ENCODE measurements at places on chromosomes 1 and 21.

- no peaks in the 10 kb centered on the region for H3K36me3 ChIP-seq
- no peak overlapping the region for H3K4me3 ChIP-seq
- DNase-seq: no peak
- peak overlapping the region; percentile 27 for H3K27ac ChIP-seq
Measured at GRCh38 chr21:34640858-34641257, 25.9 kb upstream of the RCAN1 start.

GRCh38 chr1:101428562-101428961 lies 191.7 kb downstream of the S1PR1 start:
- no peak overlapping the region for H3K4me3 ChIP-seq
- no peak for DNase-seq

- no peaks in the 10 kb centered on the region for H3K4me1 ChIP-seq
- no peak overlapping the region for H3K4me3 ChIP-seq
- no peaks in the 10 kb centered on the region for H3K36me3 ChIP-seq
- H3K27ac ChIP-seq: no peak overlapping the region
- no peaks in the 10 kb centered on the region for H3K27me3 ChIP-seq
- no peak for DNase-seq
Measured at GRCh38 chr1:89088572-89088971, 23.6 kb upstream of the GBP1 start.

GRCh38 chr1:27614043-27614624 lies 10.2 kb upstream of the AHDC1 start:
- no peaks in the 10 kb centered on the region for H3K27me3 ChIP-seq
- H3K4me3 ChIP-seq: no peak overlapping the region
- H3K36me3 ChIP-seq: no peaks in the 10 kb centered on the region
- H3K27ac ChIP-seq: no peak overlapping the region
- peaks cover 34% of the 10 kb centered on the region for H3K4me1 ChIP-seq

DNA sequence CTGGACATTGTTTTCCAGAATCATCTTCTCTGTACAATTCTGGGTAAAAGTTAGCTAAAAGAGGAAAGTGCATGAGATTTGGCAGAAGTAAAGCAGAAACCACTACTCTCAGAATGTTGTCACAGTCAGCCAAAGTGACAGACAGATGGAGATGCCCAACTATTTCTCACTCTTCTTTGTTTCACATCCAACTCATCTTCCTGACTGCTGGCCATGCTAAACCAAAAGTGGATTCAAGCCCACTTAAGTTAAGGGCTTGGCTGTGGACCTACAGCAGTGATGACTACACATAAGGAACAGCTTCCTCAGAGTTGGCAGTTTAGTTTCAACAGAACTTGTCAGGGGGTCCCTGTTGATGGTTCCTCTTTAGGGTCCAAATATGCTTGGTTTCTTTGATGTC lies 730.2 kb downstream of the LRRIQ3 start:
- DNase-seq: no peak
- H3K36me3 ChIP-seq: no peaks in the 10 kb centered on the region
- no peaks in the 10 kb centered on the region for H3K4me1 ChIP-seq
- H3K27me3 ChIP-seq: no peaks in the 10 kb centered on the region

DNA sequence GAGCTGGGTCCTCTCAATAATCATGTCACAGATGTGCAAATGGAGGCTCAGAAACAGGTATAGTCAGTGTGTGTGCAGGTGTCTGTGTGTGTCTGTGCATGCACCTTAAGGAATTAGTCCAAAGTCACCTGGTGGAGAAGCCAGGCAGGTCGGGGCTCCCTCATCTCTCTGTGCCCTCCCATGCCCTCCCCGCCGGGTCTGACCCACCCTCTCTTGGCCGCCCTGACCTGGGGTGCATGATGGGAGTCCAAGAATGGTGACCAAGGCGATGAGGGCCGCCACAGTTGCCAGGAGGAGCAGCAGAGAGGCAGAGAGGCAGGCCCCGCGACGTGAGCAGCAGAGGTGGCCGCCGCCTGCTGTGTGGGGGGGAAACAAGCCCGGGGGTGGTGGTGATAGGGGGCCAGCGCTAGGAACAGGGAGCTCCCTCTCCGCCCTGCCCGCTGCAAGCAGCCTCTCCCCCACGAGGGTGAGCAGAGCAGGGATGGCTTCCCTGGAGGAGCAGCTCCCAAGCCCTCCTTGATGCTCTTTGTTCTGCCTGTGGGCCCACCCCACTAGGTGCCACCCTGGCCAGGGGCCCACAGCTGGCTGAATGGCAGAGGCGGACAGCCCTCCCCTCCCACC lies 3.9 kb downstream of the LDLRAD1 start:
- no peak for DNase-seq
- no peak overlapping the region for H3K27ac ChIP-seq
- H3K27me3 ChIP-seq: no peaks in the 10 kb centered on the region
- no peak overlapping the region for H3K4me3 ChIP-seq
- H3K4me1 ChIP-seq: no peaks in the 10 kb centered on the region
- H3K36me3 ChIP-seq: no peaks in the 10 kb centered on the region

GRCh38 chr1:119676571-119677206 lies 28.6 kb upstream of the ZNF697 start:
- DNase-seq: no peak
- peaks cover 6% of the 10 kb centered on the region for H3K4me1 ChIP-seq
- H3K36me3 ChIP-seq: no peaks in the 10 kb centered on the region
- H3K27me3 ChIP-seq: peaks cover 14% of the 10 kb centered on the region

DNA sequence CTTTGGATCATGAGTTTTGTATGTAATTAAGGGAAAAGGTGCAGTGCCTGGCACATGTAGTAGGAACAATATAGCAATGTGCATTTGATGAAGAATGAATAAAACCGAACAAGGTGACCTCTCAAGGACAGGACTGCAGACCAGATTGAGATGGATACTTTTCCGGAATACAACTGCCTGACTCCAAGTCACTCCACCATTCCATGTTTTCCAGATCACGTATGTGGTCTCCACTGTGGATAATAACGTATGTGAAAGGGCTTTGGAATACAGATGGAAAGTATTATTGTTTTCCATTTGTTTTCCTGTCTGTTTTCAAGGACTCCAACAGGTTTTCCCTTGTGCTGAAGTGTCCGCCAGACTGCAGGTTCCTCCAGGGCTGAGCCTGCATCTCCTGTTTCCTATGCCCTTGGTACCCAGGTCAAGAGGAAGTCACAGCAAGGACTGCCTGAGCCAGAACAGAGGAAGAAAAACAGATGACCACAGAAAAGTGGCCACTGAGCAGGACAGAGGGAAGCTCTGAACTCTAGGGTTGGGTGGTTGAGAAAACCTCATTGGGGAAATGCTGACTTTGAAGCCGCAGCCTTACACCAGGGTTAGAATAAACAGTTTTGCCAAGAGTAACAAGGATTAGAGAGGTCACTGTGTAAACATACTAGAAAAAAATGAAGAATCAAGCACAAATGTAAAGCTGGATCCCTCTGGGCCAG lies 4.0 kb downstream of the CFAP45 start:
- DNase-seq: no peak
- H3K4me3 ChIP-seq: no peak overlapping the region
- H3K27ac ChIP-seq: no peak overlapping the region
- H3K36me3 ChIP-seq: no peaks in the 10 kb centered on the region

GRCh38 chr1:77024500-77024899 lies 157.2 kb downstream of the ST6GALNAC5 start:
- no peak for DNase-seq
- H3K27me3 ChIP-seq: peaks cover 4% of the 10 kb centered on the region
- H3K4me3 ChIP-seq: no peak overlapping the region
- H3K36me3 ChIP-seq: no peaks in the 10 kb centered on the region
- no peak overlapping the region for H3K27ac ChIP-seq
